Colonic mucosa (tissue), 4 donors: ENCODE measurements at places on chromosomes 1 and 21. TPM values are rescaled to one million over a fixed set of nuclear protein-coding genes. Genes with fewer than 3 reads are reported as not detected.

- no peaks in the 10 kb centered on the region for H3K4me1 ChIP-seq
- H3K4me3 ChIP-seq: no peak overlapping the region
- no peaks in the 10 kb centered on the region for H3K36me3 ChIP-seq
- no peaks in the 10 kb centered on the region for H3K27me3 ChIP-seq
Measured at GRCh38 chr1:75426688-75427087, 184.2 kb downstream of the SLC44A5 start.

The PEAR1 gene
- 3.5 TPM for total RNA-seq

The LMOD1 gene
- total RNA-seq: 64.5 TPM

The IFI44 gene
- total RNA-seq: 2.2 TPM

- peak overlapping the region; percentile 17 for H3K27ac ChIP-seq
- H3K4me3 ChIP-seq: no peak overlapping the region
- H3K4me1 ChIP-seq: no peaks in the 10 kb centered on the region
Measured at GRCh38 chr1:54016343-54017282, 1.4 kb downstream of the LDLRAD1 start.

- no peak overlapping the region for H3K27ac ChIP-seq
- H3K4me1 ChIP-seq: no peaks in the 10 kb centered on the region
- no peaks in the 10 kb centered on the region for H3K27me3 ChIP-seq
- no peak for DNase-seq
- H3K36me3 ChIP-seq: no peaks in the 10 kb centered on the region
Measured at GRCh38 chr21:27240839-27241238, 274.0 kb upstream of the ADAMTS5 start.

The HTR6 gene
- total RNA-seq: not detected

The C4BPA gene
- total RNA-seq: 1.9 TPM

GRCh38 chr1:100924212-100924611 lies 28.3 kb downstream of the SLC30A7 start:
- H3K27ac ChIP-seq: no peak overlapping the region
- no peaks in the 10 kb centered on the region for H3K4me1 ChIP-seq
- H3K36me3 ChIP-seq: no peaks in the 10 kb centered on the region
- H3K27me3 ChIP-seq: no peaks in the 10 kb centered on the region

The GRHL3 gene
- 0.64 TPM for total RNA-seq

The WNT9A gene
- total RNA-seq: 2.6 TPM

The OR2L8 gene
- not detected for total RNA-seq

DNA sequence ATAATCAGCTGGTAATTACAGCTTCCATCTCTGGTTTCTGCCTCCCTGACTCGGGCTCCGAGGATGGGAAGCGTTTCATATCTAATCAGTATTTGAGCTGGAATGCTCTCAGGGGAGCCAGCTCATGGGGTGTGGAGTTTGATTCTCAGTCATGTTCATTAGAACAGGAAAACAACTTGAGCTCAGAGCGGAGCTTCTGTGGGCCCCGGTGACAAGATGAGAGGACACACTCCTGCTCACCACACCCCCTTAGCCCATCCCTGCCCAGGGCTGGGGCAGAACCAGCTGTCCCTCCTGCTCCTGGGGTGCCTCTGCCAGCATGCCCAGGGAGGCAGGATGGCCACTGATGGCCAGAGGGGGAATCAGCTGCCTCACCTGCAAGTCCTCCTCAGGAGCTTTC lies 726.0 kb downstream of the PTPRU start:
- no peak overlapping the region for H3K27ac ChIP-seq
- no peak overlapping the region for H3K4me3 ChIP-seq
- DNase-seq: no peak
- no peaks in the 10 kb centered on the region for H3K27me3 ChIP-seq
- no peaks in the 10 kb centered on the region for H3K4me1 ChIP-seq

DNA sequence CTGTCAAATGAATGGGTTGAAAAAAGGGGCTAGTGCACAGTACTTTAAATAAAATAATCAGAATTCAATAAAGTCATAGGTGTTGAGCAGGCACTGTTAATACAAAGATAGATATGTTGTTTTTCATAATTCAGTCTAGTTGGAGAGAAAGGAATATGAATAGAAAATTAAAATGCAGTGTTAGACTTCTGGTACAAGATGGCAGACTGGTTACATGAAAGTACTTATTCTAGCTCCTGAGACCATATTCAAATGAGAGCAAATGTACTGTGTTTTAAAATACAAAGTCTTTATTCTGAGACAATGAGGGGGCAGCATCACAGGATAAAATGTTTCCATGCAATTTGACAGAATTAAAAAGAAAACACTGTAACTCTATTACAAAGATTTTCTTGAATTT lies 542.1 kb downstream of the COL11A1 start:
- H3K27me3 ChIP-seq: no peaks in the 10 kb centered on the region
- H3K4me1 ChIP-seq: no peaks in the 10 kb centered on the region
- H3K4me3 ChIP-seq: no peak overlapping the region
- no peak overlapping the region for H3K27ac ChIP-seq

GRCh38 chr1:2278591-2279209 lies 50.6 kb downstream of the SKI start:
- H3K4me3 ChIP-seq: no peak overlapping the region
- no peak for DNase-seq
- peak overlapping the region; percentile 33 for H3K27ac ChIP-seq
- no peaks in the 10 kb centered on the region for H3K36me3 ChIP-seq
- H3K4me1 ChIP-seq: peaks cover 18% of the 10 kb centered on the region

DNA sequence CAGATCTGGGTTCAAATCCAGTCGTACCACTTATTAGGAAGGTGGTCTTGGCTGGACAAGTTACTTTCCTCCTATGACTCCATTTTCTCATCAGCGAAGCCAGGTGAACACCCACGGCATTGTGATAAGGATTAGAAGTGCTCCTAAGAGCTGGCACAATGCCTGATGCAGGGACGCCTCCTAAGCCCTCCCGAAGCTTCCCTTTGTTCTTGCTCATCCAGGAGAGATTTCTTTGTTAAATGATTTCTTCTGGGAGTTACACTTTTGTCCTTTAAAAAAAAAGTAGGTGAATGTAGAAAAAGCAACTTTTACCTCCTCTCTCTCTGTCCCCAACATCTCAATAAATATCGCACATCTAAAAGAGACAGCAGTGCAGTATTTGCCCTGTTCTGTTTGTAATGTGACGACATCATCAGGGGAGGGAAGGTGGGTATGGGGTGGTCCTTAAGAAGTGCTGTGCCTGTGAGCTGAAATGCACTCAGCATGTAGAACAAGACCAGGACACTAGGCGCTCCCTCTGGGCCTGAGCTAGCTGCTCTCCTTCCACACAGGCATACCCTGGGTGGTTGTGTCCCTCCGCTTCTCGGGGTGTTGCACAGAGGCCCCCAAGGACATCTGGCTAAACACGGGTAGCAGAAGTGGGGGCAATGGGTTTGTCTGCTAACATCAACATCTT lies 43.9 kb downstream of the SUSD4 start:
- no peaks in the 10 kb centered on the region for H3K27me3 ChIP-seq
- no peak overlapping the region for H3K4me3 ChIP-seq
- H3K27ac ChIP-seq: no peak overlapping the region
- H3K4me1 ChIP-seq: no peaks in the 10 kb centered on the region
- H3K36me3 ChIP-seq: no peaks in the 10 kb centered on the region

DNA sequence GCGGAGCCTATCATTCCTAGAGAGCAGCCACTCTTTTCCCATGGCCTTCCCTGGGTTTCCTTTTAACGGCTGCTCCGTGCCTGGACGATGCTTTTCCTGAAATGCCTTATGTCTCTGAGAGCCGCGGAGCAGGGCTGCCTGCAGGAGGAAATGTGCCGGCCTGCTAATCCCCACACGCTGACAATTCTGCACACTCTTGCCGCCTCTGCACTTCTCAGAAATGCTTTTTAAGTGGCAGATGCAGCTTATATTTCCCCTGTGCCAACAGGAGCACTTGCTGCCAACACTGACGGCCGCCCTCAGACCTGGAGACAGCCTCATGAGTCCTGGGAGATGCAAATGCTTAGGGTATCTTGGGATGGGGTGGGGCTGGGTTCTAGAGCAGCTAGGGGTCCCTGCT lies 253.2 kb downstream of the GRIK3 start:
- no peaks in the 10 kb centered on the region for H3K36me3 ChIP-seq
- no peaks in the 10 kb centered on the region for H3K27me3 ChIP-seq
- no peak for DNase-seq
- H3K27ac ChIP-seq: no peak overlapping the region

DNA sequence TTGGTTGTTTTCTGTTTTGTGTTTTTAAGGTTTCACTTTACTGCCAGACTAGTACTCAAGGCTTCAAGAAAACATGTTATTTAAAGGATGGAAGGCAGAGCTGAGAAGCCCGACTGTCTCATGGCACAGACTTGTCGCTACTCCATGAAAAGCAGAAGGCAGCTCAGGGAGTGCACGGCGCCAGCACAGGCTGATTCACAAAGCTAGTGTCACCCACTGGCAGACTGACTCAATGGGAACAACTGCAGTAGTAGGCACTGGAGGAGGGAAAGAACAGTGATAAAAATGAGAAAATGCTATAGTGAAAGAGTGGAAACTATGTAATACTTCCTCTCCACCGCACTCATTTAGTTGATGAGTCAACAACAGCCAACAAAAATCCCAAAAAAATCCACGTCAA lies 14.7 kb downstream of the HSF2BP start:
- no peaks in the 10 kb centered on the region for H3K36me3 ChIP-seq
- H3K27ac ChIP-seq: no peak overlapping the region
- H3K4me3 ChIP-seq: no peak overlapping the region
- DNase-seq: no peak

The RAVER2 gene
- total RNA-seq: 43.0 TPM
